ENCODE measurements at places on chromosomes 3 and 15.
A peak's percentile ranks its signal among the peaks of the same experiment; 100 is the strongest.

DNA sequence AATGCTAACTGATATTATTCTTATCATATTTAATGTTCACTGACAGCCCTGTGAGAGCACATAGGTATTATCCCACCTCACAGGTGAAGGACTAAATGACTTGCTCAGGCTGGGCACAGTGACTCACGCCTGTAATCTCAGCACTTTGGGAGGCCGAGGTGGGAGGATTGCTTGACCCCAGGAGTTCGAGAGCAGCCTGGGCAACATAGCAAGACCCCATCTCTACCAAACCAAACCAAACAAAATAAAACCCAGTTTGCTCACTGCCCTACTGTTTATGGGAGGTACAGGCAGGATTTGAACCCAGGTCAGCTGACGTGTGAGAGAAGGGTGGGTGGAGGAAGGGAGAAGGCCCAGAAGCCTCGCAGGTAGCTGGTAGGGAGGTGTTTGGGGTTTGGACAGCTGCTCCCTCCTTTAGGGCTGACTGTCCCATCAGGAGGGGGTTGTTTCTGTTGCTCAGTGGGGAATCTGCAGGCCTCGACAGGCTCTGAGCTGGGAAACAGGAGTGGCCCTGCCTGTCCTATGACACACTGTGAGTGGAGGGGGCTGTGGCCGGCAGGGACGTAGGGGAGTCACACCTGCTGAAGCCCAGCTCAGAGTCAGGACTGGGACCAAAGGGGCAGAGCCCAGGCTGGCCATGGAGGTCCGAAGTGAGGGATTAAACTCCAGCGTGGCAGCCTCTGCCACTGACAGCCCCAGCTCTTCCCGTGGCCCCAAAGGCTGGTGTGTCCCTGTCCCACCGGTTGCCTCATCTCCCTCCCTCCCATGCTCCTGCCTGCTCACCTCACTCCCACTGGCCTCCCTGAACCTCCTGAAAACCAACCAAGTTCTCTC, 25.3 kb downstream of the BHLHE40 start:
- DNase-seq, result no peak

DNA sequence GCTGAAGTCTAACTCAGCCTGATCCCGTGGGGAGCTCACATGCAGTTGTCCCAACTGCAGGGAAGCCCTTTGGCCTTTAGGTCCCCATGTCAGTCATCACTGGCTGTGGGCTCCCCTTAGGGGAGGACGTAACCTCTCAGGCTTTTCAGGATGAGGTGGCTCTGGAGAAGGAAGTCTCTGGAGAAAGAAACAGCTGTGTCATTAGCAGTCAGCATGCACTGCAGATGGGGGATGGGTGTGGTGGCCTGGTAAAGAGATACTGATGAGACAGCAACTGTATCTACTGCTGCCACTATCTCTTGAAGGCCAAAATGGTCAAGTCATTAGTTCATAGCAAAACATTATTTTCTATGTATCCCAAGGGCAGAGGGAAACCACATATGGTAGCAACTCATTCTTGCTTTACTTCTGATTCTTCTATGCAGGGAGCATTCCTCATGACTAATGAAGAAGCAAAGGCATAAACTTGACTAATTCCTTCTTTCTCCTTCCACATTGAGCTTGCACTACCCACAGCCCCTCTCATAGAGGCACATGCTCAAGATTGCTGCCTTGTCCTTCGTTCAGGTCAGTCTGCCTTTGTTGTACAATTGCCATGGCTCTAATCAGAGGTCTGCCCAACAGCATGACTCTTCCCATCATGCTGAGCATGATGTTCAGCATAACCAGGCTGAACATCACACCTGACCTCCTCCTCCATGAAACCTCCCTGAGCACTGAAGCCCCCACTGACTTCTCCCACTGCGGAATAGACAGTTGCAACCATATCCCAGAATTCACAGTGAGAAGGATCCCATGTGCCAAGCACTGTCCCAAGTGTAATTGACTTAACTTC, 47.8 kb upstream of the TMEM158 start:
- DNase-seq, result no peak

DNA sequence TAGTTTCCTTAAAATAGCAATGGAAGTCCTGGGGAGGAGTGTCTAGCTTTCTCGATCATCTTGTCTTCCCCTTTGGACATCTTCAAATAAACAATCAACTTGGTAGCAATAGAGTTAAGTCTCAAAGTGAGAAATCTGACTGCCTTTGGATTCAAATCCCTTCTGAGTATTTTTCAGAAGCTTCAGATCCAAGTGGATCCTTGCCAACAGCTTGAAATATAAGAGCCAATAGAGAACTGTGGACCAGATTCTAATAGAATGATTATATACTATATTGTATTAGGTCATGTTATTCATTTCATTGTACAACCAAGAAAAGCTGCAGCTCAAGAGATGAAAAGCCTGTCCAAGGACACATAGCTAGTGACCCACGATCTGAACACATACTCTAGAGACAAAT, 60.2 kb downstream of the SYNPR start:
- DNase-seq, result no peak

GRCh38 chr15:65094294-65094995, 17.9 kb downstream of the KBTBD13 start:
- DNase-seq, result no peak

GRCh38 chr15:50210462-50211157, 28.6 kb downstream of the SLC27A2 start:
- DNase-seq, result no peak

GRCh38 chr15:99716540-99717095, 16.6 kb downstream of the LYSMD4 start:
- no peak for DNase-seq

- no peak for DNase-seq
These were observed 153.5 kb upstream of the MEIS2 start for GRCh38 chr15:37253877-37254276.

- DNase-seq, result no peak
These were observed 48.6 kb upstream of the AKAP13 start for GRCh38 chr15:85331655-85332285.

DNA sequence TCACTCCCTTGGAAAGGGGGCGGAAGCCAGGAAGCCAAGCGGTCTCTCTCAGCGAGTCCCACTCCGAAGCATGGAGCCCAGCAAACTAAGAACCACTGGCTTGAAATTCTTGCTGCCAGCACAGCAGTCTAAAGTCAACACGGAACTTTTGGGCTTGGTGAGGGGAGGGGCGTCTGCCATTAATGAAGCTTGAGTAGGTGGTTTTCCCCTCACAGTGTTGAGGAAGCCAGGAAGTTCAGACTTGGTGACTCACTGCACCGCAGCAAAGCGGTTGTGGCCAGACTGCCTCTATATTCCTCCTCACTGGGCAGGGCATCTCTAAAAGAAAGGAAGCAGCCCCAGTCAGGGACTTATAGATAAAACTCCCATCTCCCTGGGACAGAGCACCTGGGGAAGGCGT, 665.4 kb upstream of the CBLB start:
- DNase-seq, result peak; percentile 6

- DNase-seq, result no peak
These were observed 86.7 kb downstream of the EBLN2 start for GRCh38 chr3:73148206-73148605.

- DNase-seq, result no peak
These were observed 4.8 kb downstream of the MYL3 start for GRCh38 chr3:46858456-46858855.

DNA sequence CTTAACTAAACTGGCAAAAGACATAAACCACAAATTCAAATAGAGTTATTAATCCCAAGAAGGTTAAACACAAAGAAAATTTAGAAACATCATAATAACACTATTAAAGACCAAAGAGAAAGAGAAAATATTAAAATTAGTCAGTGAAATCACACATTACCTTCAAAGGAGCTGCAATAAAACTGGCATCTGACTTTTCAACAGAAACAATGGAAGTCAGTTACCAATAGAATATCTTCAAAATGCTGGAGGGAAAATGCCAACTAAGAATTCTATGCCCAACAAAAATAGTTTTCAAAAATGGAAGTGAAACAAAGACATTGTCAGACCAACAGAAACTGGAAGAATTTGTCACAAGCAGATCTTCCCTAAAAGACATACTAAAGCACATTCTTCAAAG, 68.7 kb upstream of the RNF7 start:
- DNase-seq, result no peak

DNA sequence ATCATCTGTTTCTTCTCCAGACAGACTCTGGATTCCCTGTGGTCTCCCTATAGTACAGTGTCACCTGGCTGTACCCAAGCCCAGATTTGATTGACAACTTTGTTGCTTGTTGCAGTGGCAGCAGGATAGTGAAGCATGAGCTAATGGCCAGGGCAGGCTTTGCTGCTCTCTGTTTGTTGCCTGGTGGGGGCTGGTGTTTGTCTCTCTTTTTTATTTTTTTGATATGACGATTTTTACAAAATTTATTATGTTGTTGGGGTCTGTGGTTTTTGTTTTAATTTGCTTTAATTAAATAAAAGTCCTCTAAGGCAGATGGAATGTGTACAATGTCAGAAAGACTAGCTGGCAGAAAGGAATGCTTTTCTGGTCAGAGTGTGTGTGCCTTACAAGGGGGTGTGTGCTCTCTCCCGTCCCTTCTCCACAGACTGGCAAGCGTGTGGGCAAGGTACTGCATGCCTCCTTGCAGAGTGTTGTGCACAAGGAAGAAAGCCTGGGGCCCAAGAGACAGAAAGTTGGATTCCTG, 15.2 kb upstream of the CLEC3B start:
- DNase-seq, result no peak

DNA sequence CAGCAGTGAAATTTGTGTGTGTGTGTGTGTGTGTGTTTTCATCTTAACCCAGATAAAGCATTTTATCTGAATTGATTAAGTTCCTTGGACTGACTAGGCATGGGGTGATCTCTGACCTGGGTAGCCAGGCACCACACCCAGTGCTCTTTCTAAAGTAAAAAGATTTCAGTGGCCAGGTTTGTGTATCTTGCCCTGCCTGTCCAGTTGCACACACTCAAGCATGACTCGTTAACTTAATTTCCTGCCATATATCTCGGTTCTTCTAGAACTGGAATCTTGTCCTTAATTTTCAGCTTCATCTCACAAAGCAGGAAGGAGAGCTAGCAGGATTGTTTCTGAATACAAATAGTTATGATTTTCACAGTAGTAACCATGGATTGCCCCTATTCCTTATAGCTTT, 17.0 kb downstream of the TM4SF18 start:
- DNase-seq, result no peak

DNA sequence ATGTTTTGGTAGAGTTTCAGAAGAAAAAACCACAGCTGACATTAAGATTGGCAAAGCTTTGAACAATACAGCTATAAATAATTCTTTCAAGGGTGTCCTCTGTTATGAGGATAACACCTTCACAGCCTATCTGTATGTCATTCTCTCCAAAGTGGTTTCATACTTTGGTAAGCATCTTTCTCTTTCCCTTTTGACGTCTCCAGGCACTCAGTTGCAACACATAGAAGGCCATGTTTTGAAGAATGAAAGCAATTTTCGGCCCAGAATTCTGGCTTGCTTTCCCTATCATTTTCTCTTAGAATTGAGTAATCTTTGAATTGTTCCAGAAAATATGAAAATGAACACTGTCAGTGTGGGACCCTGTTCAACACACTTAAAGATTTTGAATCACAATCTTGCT, 200.0 kb upstream of the CBLB start:
- DNase-seq, result no peak

DNA sequence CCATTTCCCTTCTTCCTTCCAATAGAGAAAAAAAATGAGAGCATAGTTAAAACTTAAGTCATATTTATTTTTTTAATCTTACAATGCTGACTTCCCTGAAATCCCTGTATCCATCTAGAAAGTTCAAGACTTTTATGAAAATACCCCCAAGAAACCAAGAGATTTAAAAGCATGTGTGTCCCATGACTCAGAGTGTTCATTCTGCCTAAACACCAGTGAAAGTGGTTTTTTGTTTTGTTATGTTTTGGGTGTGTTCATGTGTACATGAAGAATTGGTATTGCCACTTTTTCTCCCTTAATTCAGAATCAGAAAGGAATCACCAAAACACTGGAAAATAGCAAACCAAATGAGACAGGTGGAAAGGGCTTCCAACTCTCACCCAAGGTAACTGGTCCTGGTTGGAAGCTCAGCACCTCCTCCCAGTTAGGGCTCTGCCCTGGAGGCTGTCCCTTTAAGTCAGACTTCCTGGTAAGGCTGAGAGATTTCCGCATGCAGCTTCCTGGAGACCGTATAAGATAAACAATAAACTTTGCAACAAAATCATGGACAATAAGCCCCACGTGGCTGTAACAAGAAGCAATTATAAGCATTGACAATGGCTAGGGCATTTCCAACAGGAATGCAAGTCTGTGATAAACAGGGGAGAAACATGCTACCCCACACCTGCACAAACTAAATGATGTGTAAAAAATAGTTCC, 121.9 kb upstream of the ARHGEF3 start:
- peak; percentile 14 for DNase-seq

GRCh38 chr3:139541532-139542288, 2.2 kb upstream of the RBP1 start:
- no peak for DNase-seq

- DNase-seq, result no peak
These were observed 14.6 kb upstream of the AHSG start for GRCh38 chr3:186598108-186598784.

DNA sequence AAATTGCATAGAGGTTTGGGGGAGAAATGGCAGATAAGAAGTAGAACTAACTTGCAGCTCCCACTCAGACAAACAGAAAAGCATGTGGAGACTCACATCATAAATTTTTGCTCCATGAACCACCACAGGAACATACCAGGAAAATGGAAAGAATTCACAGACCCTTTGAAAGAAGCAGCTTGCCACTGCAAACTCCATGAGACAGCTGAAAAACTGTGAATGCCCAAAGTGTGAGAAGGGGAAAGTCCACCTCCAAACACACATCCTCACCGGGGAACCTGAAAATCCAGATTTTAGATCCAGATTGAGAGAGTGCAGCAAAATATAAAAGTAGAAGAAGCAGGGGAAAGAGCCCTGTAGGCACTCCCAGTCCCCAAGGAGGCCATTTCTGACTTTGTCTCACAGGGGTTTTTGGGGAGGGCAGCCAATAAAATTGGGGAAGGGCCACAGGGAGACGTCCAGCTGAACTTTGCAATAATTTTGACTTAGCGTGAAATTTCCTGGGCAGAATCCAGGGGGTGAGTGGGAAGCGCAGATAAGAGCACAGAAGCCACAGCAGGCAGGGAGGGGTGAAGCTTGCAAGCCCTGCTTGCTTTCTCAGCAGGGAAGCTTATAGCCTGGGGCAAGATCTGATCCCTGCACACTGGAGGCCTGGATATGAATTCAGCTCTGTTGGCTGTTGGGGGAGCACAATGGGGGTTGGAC, 183.4 kb upstream of the UBE2E2 start:
- DNase-seq, result no peak

DNA sequence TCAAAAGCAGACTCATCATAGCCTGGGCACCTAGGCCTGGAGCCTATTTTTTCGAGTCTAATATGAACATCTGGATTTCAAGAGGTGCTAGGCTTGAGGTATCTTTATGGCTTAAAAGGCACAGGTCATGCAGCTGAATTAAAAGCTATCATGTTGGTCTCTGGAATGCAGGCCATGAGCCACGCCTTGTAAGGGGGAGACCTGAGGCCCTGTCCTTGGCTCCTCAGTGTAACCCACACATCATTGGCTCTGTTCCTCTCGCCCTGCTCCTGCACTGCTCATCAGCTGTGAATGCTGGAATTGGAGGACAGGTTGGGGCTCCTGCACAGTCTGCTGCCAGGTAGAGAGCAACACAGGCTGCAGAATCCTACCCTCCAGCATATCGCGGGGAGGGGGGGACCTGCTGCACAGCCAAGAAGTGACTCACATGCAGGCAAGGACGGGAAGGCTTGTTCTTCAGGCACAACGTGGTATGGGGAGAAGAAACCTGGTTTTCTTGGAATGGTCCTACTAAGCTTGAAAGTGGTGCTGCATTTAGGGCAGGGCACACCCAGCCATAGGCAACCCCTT, 146.0 kb downstream of the CHST2 start:
- no peak for DNase-seq
